Upper lobe of right lung (tissue), 1 donor: ENCODE measurements at places on chromosomes 7 and 10. TPM values are rescaled to one million over a fixed set of nuclear protein-coding genes. Genes with fewer than 3 reads are reported as not detected.

The UBE2H gene
- total RNA-seq: 69.1 TPM

The CNPY1 gene
- not detected for total RNA-seq

The PTPRZ1 gene
- 3.6 TPM for total RNA-seq

The HOXA3 gene
- 8.7 TPM for total RNA-seq

The TAC1 gene
- total RNA-seq: not detected

- peak; percentile 43 for DNase-seq
Observed at GRCh38 chr7:44307301-44307900, 18.0 kb downstream of the CAMK2B start.

DNA sequence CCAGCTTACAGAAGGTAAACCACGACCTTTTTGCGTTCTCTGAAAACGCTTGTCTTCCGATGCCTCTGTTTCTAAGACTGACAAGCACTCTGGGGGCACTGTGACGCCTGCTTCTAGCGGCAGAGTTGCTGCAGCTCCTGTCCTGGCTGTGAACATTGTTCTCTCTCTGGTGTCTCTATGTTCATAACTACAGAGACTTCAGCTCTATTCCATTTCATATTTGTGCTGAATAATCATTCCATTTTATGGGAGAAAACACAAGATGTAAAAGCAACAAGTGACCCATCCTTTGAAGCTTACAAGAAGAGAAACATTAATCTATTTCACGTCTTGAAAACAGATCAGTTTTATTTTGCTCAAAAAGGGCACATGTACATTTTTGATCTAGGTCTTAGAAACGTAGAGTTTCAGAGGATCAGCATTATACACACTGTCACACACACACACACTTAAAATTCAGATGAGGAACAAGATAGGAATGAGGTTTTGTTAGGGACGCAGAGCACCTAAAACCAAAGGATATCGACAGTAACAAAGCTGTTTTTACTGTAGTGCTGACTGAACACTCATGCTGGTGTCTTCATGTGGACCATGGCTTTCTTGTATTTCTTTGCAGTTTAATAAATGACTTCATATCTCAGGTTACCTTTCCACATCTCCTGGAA is 3.0 kb downstream of the IKZF1 start:
- DNase-seq: no peak

GRCh38 chr10:28768227-28768626 is 90.9 kb downstream of the BAMBI start:
- DNase-seq: no peak

- DNase-seq: no peak
Observed at GRCh38 chr7:12646139-12646538, 41.3 kb upstream of the ARL4A start.
